ENCODE measurements at places on chromosomes 2 and 18.

- H3K27me3 ChIP-seq = no peaks in the 10 kb centered on the region
- no peak overlapping the region for H3K4me3 ChIP-seq
- no peaks in the 10 kb centered on the region for H3K36me3 ChIP-seq
- H3K4me1 ChIP-seq = no peaks in the 10 kb centered on the region
Measured at GRCh38 chr2:112096098-112096497, 41.0 kb downstream of the TMEM87B start.

DNA sequence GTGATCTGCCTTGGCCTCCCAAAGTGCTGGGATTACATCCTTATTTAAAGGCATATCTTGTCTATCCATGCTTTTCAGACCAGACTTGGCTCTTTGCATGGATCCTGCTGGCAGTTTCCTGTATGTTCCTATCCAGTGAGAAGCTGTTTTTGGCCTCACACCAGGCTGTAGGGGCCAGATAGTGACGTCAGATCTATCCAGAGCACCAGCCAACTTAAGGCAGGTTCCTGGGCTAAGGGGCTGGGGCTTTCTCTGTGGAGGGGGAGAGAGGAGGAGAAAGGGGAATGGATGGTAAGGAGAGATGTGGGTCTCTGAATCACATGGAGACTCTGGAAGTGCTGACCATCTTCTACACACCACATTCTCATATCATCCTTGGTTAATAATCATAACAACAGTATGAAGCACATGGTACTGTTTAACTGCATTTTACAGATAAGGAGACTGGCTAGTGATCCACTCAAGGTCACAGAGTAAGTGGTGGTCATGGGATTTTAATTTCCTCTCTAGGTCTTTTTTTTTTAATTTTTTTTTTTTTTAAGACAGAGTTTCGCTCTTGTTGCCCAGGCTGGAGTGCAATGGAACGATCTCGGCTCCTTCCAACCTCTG is 2.0 kb upstream of the FAM117B start:
- H3K36me3 ChIP-seq = no peaks in the 10 kb centered on the region
- no peak for DNase-seq
- no peaks in the 10 kb centered on the region for H3K27me3 ChIP-seq
- no peak overlapping the region for H3K27ac ChIP-seq

DNA sequence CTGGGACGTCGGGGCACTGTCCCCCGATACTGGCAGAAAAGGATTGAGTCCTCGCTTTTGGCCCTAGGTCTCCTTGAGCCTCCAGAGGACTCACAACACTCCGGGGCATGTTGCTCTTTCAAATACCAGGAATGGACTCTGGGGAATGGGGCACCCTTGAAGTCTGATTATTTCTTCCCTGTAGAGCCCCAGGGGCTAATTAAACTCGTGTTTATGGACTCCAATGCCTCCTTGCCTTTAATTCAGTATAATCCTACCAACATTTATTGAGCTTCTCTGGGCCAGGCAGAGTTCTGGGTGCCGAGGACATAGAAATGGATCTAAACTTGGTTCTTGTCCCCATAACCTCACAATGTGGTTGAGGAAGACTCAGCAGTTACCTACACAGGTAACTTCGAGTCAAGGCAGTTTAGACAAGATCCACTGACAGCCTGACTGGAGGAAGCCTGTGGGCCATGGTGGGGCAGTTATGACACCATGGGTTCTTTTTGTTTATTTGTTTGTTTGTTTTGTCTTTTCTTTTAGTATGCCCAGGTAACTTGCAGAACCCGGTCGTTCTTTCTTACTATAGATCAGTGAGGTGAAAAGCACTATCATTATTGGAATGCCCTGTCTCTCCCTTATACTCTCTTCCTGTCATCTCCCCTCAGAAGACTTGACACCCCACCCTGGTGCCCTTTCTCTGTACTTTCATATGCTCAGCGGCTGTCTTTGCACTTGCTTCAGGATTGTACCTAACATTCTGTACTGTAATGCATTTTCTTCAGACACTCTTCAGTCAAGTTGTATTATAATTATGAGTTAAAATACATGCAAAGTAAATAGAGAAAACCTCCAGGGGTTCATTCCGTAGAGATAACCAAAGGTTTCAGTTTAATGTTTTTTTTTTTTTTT is 3.2 kb downstream of the CFLAR start:
- H3K36me3 ChIP-seq = no peaks in the 10 kb centered on the region
- peaks cover 3% of the 10 kb centered on the region for H3K4me1 ChIP-seq

DNA sequence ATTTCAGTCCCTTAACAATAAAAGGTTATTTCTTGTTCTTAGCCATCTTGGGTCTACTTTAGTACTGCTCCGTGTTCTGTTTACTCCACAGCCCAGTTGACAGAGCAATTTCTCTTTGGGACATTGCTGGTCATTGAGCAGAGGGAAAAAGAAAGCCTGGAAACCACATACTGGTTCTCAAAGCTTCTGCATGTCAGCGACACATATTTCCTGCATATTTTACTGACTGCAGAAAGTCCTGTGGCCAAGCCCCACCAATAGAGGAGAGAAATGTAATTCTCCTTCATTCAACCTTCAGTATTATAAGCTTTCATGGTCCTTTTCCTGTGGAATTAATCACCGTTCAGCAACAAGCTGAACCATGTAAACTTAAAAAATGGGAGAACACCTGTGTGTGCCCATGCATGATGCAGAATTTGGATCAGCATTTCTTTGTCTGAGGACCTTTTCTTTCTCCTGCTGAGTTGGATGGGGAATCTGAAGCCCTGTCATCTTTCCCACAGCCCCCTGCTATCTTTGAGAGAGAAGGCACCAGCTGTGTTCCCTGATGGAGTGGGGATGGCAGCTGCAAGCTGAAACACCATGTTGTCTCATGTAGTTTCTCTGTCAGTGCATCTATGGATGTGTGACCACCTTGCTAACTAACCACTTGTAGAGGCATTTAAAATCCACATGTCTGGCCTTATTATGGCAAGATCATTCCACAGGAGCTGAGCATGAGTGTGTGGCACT is 431.6 kb downstream of the MEIS1 start:
- H3K4me1 ChIP-seq = no peaks in the 10 kb centered on the region
- H3K27ac ChIP-seq = no peak overlapping the region
- no peak overlapping the region for H3K4me3 ChIP-seq
- 0 out of 2 replicates have a peak, but pooled peaks cover 3% of the 10 kb centered on the region for H3K27me3 ChIP-seq

DNA sequence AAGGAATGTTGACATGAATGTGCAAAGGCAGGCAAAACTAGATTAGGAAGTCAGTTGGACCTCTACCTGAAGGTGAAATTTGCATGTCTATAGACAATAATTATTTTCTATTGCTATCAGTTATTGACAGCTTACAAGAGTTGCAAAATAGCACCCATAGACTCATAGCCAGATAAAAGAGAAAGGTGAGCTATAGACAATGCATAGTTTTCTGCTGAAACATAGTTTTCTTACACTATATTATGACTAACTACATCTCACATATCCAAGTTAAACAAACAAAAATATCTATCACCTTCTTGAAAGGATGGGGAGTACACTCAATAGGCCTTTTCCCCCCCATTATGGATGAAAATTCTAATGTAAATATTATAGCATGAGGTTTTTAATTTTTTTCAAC is 305.0 kb downstream of the PTH2R start:
- no peak overlapping the region for H3K4me3 ChIP-seq
- no peak for DNase-seq
- H3K4me1 ChIP-seq = no peaks in the 10 kb centered on the region
- no peaks in the 10 kb centered on the region for H3K36me3 ChIP-seq

GRCh38 chr2:177724398-177725287 is 332.1 kb downstream of the AGPS start:
- peaks cover 19% of the 10 kb centered on the region for H3K27me3 ChIP-seq
- H3K4me3 ChIP-seq = no peak overlapping the region
- H3K36me3 ChIP-seq = no peaks in the 10 kb centered on the region
- H3K4me1 ChIP-seq = no peaks in the 10 kb centered on the region

DNA sequence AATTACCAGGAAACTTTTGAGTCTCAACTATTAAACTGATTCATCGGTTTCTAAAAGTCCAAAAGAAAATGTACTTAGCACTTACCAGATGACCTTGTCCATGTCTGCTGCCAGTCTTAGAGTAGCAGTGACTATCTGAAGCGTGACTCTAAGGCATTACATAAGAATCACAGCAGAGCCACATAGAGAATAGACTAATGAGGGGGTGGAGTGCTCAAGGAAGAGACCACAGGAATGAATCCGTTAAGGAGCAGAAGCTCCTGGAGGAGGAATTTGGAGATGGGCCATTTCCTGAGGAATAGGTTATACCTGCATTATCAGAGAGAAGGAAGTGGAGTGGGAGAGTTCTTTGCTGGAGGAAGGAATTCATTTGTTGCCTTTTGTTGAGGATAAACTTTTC is 116.0 kb downstream of the MAP3K20 start:
- no peak for DNase-seq
- H3K4me1 ChIP-seq = peaks cover 5% of the 10 kb centered on the region
- no peak overlapping the region for H3K4me3 ChIP-seq
- no peaks in the 10 kb centered on the region for H3K36me3 ChIP-seq

DNA sequence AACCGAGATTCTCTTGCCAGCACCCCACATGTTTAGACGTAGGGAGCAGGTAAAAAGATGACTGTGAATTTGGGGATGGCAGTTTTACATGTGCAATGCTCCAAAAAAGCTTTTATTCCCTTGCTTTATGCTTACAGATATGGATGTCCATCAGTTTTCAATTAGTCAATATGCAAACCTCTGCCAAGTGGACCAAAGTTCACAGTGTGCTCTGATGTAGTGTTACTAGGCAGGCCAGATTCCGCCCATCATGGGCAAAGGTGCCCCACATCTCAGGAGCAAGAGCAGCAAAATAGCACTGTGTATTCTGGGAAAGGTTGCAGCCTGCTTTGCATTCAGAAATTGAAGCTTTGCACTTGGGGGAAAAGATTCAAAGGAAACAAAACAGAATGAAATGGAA is 329.7 kb upstream of the ZEB2 start:
- no peak overlapping the region for H3K27ac ChIP-seq
- no peaks in the 10 kb centered on the region for H3K36me3 ChIP-seq
- DNase-seq = no peak
- no peaks in the 10 kb centered on the region for H3K27me3 ChIP-seq
- 0 out of 2 replicates have a peak, but pooled peaks cover 1% of the 10 kb centered on the region for H3K4me1 ChIP-seq

DNA sequence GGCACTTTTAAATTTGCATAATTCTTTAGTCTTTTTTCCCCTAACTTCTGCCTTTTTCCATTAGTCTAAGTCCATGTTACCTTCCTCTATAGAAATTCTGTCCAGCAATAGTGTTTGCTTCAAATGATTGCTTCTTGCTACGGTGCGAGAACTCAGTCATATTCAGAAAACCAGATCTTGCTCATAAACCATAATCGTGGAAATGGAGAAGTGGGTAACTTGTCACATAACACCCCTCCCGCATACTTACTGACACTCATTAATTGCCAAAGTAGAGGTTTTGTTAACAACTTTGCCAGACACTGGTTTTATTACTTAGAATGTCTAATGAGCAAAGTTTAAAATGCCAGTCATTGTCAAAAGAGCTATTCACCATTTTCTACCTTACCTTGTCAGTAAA is 94.3 kb upstream of the TWSG1 start:
- no peaks in the 10 kb centered on the region for H3K36me3 ChIP-seq
- no peak overlapping the region for H3K4me3 ChIP-seq
- no peaks in the 10 kb centered on the region for H3K27me3 ChIP-seq

DNA sequence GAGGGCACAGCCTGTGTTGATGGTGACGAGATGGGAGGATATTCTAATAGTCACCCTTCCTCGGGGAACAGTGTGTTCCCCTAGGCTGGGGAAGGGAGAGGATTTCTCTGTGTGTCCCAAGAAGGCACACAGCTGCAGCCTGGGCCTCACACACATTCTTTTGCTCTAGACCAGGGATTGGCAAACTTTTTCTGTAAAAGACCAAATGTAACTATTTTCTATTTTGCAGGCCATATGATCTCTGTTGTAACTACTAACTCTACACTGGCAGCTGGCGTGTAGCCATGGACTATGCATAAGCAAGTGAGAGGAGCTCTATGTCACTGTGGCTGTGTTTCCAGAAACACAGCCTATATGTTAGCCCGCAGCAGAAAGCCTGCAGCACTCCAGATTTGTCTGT is 65.8 kb downstream of the ARHGAP28 start:
- no peak overlapping the region for H3K4me3 ChIP-seq
- H3K27me3 ChIP-seq = no peaks in the 10 kb centered on the region
- no peaks in the 10 kb centered on the region for H3K36me3 ChIP-seq
- no peaks in the 10 kb centered on the region for H3K4me1 ChIP-seq
- no peak for DNase-seq

GRCh38 chr2:182006595-182007341 is 21.1 kb downstream of the PPP1R1C start:
- no peaks in the 10 kb centered on the region for H3K36me3 ChIP-seq
- DNase-seq = no peak
- no peak overlapping the region for H3K27ac ChIP-seq
- no peak overlapping the region for H3K4me3 ChIP-seq

- no peak overlapping the region for H3K4me3 ChIP-seq
- H3K27me3 ChIP-seq = no peaks in the 10 kb centered on the region
- H3K27ac ChIP-seq = no peak overlapping the region
- no peaks in the 10 kb centered on the region for H3K36me3 ChIP-seq
- no peaks in the 10 kb centered on the region for H3K4me1 ChIP-seq
- DNase-seq = no peak
Measured at GRCh38 chr18:68757126-68757525, 40.8 kb upstream of the CCDC102B start.

DNA sequence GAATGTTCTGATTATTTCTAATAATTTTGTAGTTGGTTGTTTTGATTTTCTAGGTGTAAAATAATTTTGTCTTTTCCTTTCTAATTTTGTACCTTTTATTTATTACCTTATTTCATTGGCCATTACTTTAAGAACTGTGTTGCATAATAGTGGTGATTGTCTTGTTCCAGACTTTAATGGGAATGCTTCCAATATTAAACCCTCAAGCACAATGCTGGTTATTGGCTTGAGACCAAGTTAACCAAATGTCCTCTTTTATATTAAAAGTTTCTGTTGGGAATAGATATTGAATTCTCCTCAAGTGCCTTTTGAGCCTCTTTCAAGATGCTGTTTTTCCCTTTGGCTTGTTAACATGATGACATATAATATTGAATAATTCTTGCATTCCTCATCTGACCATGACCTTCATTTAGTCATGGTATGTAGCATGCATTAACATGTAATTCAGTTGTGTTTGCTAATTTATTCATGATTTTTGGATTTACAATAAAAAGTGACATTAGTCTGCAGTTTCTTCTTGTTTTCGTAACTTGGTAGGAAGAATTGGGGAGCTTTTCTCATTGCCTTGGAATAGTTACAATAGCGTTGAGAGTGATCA is 141.7 kb downstream of the DIS3L2 start:
- DNase-seq = no peak
- no peak overlapping the region for H3K4me3 ChIP-seq
- H3K27ac ChIP-seq = no peak overlapping the region
- H3K27me3 ChIP-seq = no peaks in the 10 kb centered on the region

DNA sequence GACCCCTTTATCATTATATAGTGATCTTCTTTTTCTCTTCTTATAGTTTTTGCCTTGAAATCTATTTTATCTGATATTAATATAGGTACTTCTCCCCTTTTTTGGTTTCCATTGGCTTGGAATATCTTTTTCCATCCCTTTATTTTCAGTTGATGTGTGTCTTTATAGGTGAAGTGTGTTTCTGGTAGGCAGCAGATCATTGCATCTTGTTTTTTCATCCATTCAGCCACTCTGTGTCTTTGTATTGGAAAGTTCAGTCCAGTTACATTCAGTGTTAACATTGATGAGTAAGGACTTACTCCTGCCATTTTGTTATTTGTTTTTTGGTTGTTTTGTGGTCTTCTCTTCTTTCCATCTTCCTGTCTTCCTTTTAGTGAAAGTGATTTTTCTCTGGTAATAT is 133.4 kb downstream of the DIS3L2 start:
- no peaks in the 10 kb centered on the region for H3K27me3 ChIP-seq
- no peaks in the 10 kb centered on the region for H3K4me1 ChIP-seq
- no peak overlapping the region for H3K4me3 ChIP-seq
- no peak for DNase-seq
- H3K36me3 ChIP-seq = no peaks in the 10 kb centered on the region
- H3K27ac ChIP-seq = no peak overlapping the region

- no peak for DNase-seq
- H3K27ac ChIP-seq = no peak overlapping the region
- no peaks in the 10 kb centered on the region for H3K36me3 ChIP-seq
- H3K4me1 ChIP-seq = 0 out of 2 replicates have a peak, but pooled peaks cover 1% of the 10 kb centered on the region
- H3K27me3 ChIP-seq = no peaks in the 10 kb centered on the region
Measured at GRCh38 chr2:128665113-128665512, 346.4 kb upstream of the HS6ST1 start.

Measured in iPS DF 6.9 (cell line).